ENCODE measurements at places on chromosomes 4 and X.

DNA sequence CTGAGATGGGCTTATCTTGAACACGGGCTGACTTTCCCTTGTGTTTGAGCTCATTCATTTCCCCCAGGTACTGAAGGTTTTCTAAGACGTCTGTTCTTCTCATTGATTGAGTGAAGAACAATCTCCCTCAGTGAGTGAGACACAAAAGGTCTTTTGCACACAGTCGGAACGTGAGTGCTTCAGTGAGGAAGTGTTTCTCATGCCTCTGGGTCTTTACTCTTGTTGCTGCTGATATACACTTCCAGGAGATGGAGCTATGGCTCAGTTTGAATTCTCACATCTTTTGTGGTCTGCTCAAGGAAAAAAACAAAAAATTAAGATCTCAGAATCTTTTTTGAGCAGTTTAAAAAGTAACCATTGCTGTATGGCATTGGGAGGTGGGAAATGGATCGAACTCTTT is 981.9 kb upstream of the TENM3 start:
- DNase-seq: no peak

- no peak for DNase-seq
Measured at GRCh38 chr4:42159271-42160001, 7.0 kb upstream of the BEND4 start.

DNA sequence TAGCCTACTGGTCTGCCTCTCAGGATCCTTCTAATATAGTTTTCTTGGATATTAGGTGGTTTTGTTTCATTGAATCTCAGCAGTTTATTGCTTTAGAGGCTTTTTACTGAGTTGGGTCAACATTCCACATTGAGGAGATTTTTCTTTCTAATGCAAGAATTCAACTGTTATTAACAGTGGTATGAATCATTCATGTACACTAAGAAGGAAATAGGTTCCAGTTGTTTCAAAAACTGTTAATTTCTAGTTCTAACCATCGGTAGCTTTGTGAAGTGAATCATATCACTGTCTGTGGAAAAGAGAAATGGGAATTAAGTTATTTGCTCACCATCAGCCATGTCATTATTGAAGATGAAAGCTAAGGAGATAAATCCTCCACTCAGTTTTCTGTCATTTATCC is 331.5 kb downstream of the RPA4 start:
- no peak for DNase-seq

GRCh38 chr4:169100670-169101101 is 90.6 kb upstream of the CBR4 start:
- no peak for DNase-seq

DNA sequence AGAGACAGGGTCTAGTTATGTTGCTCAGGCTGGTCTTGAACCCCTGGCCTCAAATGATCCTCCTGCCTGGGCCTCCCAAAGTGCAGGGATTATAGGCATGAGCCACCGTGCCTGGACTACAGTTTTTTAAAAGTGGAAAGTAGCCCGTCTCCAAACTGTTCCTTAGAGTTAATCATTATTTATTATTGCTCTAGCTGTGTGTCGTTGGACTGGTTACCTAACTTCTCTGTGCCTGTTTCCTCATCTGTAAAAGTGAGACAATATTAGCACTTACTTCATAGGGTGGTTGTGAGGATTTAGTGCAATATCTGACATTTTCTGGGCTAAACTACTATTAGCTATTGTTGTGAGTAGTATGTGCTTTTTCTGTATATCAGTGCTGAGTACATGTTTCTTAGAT is 152.3 kb upstream of the SCML1 start:
- DNase-seq: no peak

DNA sequence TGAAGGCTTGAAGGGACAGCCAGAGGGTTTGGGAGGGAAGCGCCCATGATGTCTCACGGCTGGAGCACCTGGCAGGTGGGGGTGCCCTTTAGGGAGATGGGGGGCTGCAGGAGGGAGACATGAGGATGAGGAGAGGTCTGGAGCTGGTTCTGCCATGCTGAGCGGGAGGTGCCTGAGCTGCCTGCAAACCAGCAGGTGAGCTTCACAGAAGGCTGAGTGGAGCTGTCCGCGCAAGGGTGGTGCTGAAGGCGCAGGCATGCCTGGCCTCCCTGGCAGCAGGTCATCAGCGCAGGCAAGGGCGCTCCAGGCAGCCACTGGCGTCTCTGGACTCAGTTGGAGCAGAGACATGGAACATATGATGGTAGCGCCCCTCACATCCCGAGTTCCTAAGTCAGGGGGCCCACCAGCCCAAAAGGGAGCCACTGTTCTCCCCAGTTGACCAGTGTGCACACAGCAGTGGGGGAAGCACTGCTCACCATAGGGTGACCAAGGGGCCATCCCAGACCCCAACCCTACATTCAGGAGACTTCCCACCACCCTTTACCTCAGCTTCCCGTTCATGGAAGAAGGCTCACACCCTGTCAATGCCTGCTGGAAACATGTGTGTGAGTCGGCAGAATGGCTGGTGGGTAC is 25.8 kb downstream of the ADRA2C start:
- peak; percentile 28 for DNase-seq

GRCh38 chr4:118867311-118868067 is 21.2 kb upstream of the SYNPO2 start:
- no peak for DNase-seq

GRCh38 chr4:162865102-162865501 is 301.6 kb downstream of the NAF1 start:
- no peak for DNase-seq

- no peak for DNase-seq
Measured at GRCh38 chr4:135724421-135724820, 1522.8 kb upstream of the PABPC4L start.

- DNase-seq: peak; percentile 86
Measured at GRCh38 chr4:113394730-113395530, 345.5 kb downstream of the ANK2 start.

DNA sequence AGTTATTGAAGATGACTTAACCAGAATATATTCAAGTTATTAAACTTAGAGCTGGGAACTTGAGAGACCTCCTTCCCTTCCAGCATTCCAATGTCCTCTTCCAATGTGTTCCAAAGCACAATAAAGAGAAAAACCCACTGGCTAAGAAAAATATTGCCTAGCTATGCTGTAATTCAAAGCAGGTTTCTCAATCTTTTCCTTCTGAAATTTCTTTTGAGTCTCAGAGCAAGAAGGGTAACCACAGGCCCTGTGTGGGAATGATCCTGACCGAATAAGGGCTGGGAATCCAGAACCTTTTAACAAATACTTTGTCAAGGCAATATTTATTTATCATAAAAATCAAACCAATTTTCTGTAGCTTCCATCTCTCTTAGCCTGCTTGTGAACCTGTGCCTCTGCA is 150.7 kb upstream of the SFRP2 start:
- DNase-seq: no peak

DNA sequence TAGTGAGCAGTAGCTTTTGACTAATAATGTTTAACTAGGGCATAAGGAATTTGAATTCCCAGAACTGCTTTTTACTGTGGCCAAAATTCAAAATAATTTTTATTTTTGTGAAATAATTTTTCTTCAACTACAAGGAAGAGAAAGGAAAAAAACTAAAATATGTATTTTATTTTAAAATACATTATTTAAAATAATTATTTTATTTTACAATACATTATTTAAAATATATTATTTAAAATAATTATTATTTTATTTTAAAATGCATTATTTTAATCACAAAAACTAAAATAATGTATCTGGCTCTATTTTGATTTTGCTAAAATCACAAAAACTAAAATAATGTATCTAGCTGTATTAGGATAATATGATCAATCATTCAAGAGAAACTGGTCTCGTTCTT is 210.4 kb downstream of the RELL1 start:
- DNase-seq: no peak

GRCh38 chr4:85595796-85596559 is 121.0 kb downstream of the ARHGAP24 start:
- DNase-seq: no peak

DNA sequence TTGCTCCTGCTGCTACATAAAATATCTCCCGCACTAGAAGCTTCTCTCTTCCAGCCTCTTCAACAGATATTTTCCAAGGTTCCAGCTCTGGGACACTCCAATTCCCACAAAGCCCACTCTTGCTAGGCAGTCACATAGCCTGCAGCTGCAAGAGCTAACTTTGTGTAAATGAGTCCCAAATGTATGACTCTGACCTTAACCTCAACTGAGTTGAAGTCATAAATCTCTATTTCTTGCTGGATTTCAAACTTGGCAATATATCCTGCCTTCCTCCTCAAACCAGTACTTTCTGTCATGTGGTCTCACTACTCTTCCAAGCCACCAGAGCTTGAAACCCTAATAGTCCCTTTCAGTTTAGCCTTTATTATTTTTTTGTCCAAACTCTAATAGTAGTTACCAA is 315.4 kb upstream of the GRIA3 start:
- DNase-seq: no peak

DNA sequence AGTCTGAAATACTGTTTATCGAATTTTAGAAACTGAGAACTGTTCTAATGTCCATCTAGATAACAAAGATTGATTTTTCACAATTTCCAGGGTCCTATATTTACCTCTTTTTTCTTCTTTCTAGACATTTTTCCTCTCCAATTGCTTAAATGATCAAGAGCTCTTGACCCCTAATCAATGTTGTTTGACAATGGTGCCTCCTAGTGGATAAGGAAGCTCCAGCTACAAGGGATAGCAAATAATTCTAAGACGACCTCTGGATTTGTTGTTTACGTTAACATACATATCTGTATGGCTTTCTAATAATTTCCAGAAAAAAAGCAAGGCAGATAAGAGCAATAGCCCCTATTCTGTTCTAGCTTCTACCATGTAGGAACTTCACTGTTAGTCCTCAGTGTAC is 35.8 kb downstream of the GPR82 start:
- DNase-seq: peak; percentile 58

DNA sequence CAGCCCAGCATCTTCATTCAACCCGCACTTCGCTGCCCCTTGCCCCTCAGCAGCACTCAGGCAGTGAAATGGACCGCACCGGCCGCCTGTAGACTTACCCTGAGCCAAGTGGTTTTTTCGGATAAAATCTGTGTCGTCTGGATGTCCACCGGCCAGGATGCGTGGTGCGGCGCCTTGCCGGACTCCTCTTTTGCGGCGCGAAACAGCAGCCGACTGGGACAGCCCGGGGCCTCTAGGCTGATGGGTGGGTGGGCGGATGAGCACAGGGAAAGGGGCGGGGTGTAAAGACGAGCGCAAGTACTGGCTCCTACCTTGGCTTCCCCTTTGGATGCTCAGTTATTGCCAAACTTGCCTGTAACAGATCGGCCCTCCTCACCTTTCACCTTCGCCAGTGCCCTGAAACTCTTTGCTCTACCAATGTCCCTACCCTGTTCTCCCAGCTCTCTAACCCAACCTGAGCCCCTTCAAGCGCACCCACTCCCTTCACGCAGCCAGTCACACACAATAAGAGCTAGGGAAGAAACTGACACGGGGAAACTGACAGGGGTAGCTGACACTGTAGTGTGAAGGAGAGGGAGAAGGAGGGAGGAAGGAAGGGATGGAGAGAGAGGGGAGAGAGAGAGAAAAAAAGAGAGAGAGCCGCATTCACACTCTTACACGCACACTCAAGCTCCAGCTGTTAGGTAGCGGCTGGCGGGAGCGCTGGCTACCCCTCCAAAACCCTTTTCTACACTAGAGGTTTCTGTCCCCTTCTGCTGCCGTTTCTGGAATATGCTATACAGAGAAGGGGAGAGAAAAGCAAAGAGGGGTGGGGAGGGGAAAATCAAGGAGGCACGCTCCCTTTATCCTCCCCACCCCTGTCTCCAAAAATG is 559 bp downstream of the TRPC5 start:
- DNase-seq: no peak

DNA sequence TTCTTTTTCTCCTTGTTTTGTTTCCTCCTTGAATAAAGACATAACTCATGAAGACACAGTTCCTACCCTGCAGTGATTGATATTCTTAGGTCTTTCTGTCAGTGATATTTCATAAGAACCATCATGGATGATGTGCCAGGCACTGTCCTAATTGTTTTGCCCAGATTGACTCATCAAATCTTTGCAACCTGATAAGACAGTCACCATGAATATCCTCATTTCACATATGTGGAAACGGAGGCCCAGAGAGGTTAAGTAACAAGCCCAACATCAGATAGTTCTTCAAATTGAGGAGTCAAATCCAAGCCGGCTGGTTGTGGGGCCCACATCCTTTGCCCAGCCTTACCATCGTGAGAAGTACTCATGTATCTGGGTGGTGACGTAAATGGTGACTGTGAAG is 69.9 kb downstream of the SEL1L3 start:
- no peak for DNase-seq

GRCh38 chr4:23680671-23681518 is 209.0 kb downstream of the PPARGC1A start:
- DNase-seq: no peak

GRCh38 chrX:18272222-18272621 is 51.5 kb upstream of the BEND2 start:
- DNase-seq: no peak

GRCh38 chrX:115948018-115948923 is 222.3 kb upstream of the AGTR2 start:
- DNase-seq: peak; percentile 14

GRCh38 chrX:114709406-114709805 is 125.5 kb downstream of the HTR2C start:
- no peak for DNase-seq

DNA sequence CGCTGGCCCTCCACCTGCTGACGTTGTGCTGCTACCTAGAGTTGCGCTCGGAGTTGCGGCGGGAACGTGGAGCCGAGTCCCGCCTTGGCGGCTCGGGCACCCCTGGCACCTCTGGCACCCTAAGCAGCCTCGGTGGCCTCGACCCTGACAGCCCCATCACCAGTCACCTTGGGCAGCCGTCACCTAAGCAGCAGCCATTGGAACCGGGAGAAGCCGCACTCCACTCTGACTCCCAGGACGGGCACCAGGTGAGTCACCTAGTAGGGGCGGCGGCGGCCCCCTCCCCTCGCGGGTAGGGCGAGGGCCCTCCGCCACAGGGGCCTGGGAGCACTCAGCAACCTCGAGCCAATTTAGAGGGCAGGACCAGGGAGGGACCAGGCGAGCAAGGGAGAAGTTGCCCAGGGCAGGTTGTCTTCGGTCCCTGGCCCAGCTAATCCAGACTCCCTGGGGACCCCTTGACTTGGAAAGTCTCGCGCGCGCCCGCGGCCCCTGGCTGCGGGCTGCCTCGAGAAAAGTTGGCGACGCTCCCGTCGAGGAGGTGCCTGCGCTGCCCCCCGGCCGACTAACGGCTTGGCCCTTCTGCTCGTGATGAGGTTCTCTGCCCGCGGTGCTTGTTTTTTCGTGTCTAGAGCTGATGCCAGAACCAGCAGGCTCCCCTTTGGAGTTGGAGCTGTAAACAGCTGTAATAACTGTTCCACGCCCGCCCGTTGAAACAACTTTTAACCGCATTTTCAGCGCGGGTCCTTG is 717 bp downstream of the EDA start:
- DNase-seq: no peak

DNA sequence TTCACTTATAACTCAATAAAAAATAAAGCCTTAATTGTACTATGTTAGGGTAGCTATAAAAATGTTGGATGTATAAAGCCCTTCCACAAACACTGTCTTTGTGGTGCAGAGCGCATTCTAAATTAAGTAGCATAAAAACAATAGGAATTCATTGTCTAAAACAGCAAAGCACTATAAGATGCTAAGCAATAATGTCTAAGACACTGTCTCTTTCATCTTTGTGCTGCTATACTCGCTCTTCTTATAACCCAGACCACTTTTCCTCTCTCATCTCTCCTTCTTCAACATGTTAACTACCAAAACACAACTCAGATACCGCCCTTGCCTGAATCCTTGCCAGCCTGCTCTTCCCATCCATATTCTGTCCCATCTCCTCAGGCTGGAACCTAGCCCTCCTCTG is 170.0 kb downstream of the CENPC start:
- no peak for DNase-seq

Measured in activated CD4-positive, alpha-beta T cell treated with anti-CD3 and anti-CD28 coated beads, Interleukin-2, Interleukin-6, amounts not matched to agents 100 ng/mL and 50 ng/mL, durations not matched to agents 16 hours and 8 hours (primary cell).